ENCODE measurements at places on chromosomes 1 and 21.

DNA sequence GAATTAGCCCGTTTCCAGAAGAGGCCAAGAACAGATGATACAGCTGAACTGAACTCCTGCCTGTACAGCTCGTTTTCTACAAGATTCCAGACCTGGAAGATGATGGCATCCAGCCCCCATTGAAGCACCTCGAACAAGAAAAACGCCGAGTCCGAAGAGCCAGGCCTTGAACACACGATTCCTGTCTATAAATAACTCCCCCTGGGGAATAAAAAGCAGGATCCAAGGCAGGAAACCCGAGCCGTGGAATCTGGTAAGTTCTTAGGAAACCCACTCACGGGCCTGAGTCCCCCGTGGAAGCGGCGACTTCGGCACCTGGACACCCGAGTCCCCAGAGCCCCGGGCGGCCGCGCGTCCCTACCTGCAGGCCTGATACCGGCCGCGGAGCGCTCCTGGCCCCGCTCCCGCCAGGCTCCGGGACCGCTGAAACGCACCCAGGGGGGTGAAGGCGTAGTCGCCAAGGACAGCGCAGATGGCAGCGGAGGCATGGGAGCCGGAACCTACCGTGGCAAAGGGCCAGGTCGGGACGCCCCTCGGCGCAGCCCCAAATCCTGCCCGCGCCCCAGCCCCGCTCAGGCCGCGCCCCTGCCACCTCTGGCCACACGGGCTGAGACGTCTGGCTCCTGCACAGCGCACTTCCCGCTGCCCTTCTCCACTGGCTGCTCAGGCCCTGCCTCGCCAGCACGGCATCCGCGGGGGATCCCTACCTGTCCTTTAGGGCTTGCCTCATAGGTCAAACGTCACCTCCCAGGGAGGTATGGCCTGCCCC, 14.0 kb upstream of the HLCS start:
- peak; percentile 29 for DNase-seq

DNA sequence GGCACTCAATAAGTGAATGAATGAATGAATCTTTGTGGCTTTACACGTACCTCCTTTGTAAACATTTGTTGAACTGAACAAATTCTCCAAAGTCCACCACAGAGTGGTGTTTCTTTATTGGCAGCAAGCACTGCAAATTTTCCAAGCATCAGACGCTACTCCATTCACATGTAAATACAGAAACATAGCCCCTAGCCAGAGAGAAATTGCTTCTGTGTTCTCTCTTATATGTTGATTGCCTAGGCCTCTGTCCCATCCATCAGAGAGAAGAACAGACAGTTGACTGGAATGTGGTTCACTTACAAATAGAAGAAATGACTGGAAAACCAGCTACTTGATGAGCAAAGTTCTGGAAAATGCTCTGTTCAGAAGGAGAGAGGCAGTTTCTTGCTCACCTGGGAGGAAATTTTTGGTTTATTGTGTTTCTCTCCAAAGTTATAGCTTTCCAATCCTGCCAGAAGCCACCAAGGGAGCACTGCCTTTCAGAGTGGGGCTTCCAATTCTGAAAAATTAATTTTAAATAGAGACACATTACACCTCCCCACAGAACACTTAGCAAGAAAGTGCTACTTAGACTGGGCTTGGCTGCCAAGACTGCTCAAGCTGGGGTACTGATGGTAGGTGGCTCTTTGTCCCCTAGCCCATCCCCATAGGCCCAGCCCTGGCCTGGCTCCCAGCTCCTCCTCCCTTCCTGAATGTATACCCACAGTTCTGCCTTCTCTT, 18.1 kb upstream of the KIRREL1 start:
- no peak for DNase-seq

DNA sequence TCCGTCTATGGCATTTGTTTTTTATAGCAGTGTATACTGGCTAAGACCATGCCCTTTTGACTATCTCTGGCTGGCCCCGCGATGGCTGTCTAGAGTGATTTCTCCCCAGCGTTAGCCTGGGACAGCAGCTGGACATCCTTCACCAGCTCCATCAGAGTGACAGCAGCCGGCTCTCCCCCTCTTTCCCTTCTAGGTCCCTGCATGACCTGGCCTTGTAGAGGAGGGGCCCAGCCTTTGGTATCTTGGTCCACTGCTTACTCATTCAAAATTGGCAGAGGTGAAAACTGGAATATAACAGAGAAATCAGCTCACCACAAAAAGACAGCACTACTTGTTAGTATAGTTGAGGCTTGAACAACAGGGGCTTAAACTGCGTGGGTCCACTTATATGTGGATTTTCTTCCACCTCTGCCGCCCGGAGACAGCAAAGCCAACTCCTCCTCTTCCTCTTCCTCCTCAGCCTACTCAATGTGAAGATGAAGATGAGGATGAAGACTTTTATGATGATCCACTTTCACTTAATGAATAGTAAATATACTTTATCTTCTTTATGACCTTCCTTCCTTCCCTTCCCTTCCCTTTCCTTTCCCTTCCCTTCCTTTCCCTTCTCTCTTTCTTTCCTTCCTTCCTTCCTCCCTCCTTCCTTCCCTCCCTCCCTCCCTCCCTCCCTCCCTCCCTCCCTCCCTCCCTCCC, 29.4 kb upstream of the B3GALNT2 start:
- no peak for DNase-seq

DNA sequence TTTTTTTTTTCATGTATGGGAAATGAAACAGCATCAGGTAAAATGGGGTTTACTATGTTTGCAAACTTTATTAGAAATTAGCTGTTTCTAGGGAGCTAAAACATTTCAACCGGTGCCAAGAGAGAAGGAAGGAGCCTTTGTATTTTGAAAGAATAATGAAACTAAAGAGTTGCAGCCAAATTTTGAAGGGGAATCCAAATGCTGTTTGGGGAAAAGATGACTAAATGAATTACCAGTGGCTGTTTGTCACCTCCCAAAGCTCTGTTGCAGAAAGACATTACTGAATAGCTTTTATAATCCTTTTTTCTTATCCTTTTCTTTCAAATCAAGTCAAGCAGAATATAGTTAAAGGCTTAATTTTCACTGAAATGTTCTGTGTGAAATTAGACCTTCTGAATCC, 591.3 kb upstream of the ADGRL2 start:
- no peak for DNase-seq
